Sciatic nerve (tissue), 2 donors: ENCODE measurements at places on chromosomes 1 and 21.

DNA sequence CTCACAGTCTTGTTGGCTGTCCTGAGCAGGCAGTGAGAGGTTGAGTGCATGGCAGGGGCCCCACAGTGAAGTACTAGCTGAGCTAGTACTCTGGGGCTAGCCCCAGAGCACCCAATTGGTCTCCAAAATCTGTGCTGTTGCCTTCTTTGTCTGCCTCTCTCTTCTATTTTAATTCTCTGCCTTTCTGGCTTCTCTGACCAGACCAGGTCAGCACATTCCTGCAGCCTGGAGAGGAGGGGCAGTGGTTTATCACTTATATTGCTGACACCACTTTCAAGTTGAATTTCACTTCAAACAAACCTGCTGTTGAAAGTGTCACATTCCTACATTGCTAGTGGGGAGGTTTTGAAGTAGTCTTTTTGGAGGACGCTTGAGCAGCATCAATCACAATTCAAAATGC is 628.7 kb downstream of the PTPRU start:
- no peak for DNase-seq

- DNase-seq: no peak
These were observed 5.3 kb downstream of the GPR3 start for GRCh38 chr1:27397749-27398148.

DNA sequence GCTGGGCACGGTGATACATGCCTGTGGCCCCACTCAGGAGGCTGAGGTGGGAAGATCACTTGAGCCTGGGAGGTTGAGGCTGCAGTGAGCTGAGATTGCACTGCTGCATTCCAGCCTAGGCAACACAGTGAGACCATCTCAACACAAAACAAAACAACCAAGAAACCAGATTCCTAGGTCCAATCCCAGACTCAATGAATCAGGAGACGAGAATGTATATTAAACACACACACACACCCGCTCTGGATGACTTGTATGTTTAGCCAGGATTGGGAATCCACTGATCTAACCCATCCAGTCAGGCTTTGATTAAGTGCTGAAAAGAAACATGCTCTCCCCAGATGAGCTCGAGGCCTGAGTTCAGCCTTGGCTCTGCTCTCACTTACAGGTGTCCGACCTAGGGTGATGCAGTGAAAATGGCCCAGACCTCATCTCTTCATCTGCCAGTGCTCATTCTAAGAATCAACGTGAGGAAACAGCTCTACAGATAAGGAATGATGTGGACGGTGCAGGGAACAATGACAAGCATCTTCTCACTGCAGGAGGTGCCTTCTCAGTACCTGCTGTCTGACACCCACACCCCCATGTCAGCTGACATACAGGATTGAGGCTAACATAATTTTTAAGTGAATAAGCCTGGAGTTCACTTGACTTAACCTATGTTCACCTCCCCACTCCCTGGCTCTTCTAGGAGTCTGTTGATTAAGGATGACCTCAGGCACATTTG is 15.3 kb upstream of the SRSF4 start:
- no peak for DNase-seq

GRCh38 chr1:221708987-221709386 is 32.9 kb downstream of the DUSP10 start:
- no peak for DNase-seq

- DNase-seq: no peak
These were observed 910 bp downstream of the RUNX1 start for GRCh38 chr21:35048183-35048601.

GRCh38 chr1:59367301-59368007 is 70.6 kb downstream of the FGGY start:
- DNase-seq: peak; percentile 74

DNA sequence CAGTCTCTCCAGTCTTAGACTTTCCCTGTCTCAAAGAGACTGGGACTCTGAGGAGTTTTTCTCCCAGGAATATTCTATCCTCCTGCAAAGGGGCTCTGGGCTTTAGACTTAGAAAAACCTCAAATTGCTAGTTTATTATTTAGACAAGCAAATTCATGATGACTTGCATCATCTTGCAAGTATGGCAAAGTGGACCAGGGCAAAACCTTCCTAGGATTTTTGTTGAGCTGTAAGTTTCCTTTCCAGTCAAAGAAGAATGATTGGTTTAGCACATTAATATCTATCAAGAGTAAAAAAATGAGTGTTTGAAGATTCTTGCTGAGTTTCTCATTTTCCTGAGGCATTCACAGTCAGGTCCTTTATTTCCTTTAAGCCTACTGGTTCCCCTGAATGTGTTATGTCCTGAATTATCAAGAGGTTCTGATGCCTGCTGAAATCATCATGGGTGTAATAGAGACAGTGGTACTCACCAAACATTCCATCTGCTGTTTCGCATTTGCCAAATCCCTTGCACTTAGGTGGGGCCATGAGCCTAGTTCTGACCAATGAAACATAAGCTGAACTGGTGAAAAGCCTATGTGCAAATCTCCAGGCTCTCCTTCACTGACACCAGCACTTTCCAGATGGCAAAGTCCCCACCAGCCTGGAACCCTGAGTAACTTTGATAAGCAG is 25.2 kb upstream of the SPAG17 start:
- DNase-seq: no peak

GRCh38 chr1:229119161-229119560 is 151.8 kb upstream of the RAB4A start:
- no peak for DNase-seq

DNA sequence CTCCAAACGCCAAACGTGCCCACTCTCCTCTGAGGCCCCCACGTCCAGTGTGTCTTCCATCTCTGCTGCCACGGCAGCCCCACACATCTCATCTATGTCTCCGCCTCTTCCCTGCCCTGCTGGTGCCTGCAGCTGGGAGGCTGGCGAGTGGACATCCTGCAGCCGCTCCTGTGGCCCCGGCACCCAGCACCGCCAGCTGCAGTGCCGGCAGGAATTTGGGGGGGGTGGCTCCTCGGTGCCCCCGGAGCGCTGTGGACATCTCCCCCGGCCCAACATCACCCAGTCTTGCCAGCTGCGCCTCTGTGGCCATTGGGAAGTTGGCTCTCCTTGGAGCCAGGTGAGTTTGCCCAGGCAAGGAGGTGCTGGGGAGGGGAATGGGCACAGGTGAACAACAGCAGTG is 8.6 kb downstream of the ADAMTSL4 start:
- DNase-seq: no peak

- no peak for DNase-seq
These were observed 162.7 kb downstream of the IER5 start for GRCh38 chr1:181251001-181251712.

DNA sequence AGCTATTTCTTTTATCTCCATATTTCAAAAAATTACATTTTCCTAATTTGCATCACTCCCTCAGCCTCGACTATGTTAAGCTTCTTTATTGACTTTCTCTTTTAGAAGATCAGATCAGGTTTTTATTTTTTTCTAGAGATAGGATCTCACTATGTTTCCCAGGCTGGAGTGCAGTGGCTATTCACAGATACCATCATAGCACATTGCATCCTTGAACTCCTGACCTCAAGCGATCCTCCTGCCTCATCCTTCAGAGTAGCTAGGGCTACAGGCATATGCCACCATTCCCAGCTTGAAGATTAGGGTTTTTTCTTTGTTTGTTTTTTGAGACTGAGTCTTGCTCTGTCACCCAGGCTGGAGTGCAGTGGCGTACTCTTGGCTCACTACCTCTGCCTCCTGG is 20.1 kb downstream of the UCK2 start:
- no peak for DNase-seq

- DNase-seq: no peak
These were observed 1.4 kb downstream of the WDTC1 start for GRCh38 chr1:27235827-27236226.

DNA sequence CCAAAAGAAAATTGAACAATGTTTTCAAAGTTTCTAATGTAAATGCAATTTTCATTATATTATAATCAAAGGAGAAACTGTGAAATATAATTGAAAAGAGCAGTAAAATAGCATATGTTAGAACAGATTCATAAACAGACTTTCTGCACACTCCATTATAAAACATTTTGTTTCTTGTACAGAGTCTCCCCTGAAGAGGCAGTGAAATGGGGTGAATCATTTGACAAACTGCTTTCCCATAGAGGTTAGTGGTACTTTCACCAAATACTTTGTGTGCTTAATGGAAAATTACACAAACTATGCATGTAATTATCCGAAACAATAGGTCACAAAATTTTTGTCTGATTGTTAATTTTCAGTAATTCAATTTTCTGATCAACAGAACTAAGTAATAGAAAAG is 1.9 kb downstream of the RGS18 start:
- no peak for DNase-seq

GRCh38 chr1:37575692-37576091 is 19.0 kb downstream of the DNALI1 start:
- no peak for DNase-seq

- no peak for DNase-seq
These were observed 25.3 kb upstream of the ATP5PO start for GRCh38 chr21:33940881-33941245.

DNA sequence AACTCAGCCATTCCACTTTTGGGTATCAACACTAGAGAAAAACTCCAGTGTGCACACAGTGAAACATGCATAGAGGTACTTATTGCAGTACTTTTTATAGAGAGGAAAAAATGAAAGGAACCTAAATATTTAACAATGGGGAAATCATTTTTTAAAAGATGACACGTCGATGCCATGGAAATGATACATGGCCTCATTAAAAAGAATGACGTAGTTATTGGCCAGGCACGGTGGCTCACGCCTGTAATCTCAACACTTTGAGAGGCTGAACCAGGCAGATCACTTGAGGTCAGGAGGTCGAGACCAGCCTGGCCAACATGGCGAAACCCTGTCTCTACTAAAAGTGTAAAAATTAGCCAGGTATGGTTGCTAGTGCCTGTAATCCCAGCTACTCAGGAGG is 42.5 kb downstream of the MATN1 start:
- no peak for DNase-seq

GRCh38 chr21:16372586-16372985 is 642.8 kb downstream of the USP25 start:
- no peak for DNase-seq

DNA sequence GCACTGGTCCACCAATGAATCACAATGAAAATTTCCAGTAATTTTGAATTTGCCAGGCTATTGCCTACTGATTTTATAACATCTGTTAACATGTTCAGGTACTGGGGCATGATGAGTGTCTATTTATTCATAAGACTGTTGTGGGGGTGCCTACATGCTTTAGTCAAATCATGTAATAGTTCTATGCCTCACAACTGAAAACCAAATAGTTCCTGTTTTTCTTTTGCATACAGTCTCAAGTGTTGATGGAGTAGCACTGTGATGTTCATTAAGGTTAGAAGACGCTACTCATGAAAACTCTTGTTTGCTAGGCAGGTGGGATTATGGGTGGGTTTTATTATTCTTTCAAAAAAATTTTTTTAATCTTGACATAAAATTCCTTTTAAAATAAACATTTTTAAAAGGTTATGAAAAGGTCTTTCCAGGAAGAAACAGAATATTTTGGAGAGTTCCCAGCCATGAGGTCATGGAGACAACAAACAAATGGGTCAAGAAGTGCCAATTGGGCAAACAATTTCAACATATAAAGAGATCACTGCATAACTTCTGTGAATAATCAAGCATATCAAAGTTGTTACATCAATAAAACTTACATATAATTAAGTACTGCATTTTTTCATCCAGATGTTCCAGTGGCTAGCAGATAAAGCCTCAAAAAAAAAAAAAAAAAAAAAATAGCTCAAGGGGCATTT is 40.2 kb upstream of the NHLH2 start:
- DNase-seq: no peak

GRCh38 chr1:148372731-148373130 is 110.4 kb downstream of the PPIAL4G start:
- DNase-seq: no peak

DNA sequence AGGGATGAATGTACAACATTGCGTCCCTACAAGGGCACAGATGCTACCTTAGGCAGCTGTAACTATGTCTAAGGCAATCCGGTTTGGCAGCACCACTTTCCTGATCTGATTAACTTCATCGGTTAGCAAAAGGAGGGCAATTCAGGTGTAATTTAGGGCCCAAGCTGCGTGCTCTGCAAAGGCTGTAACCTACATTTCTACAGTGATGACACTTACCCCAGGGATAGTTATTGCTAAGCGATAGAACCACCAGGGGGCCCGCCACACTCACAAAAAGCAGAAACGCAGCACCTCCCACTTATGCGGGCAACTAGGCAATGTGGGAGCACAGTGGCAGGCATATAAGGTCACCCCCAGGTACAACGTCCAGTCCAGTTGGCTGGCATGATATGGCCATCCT is 113.5 kb downstream of the GDAP2 start:
- no peak for DNase-seq

- no peak for DNase-seq
These were observed 554.1 kb upstream of the OLFM3 start for GRCh38 chr1:102550729-102551384.

DNA sequence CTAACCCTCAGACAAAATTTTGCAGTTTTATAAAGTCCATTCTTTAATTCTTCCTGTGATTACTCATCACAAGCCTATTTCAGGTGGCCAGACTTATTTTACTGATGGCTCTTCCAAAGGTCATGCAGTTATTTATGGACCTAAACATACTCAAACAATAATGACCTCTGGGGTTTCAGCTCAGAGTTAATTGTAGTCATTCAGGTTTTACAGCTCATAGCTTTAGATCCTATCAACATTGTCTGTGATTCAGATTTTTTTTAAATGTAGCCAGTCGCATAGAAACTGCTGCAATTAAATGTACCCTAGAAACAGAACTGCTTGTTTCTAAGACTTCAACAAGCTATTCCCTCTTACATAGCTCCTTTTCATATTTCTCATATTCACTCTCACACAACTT is 270.8 kb downstream of the COL11A1 start:
- DNase-seq: no peak

GRCh38 chr1:29384496-29385015 is 148.2 kb downstream of the PTPRU start:
- no peak for DNase-seq

GRCh38 chr1:51957618-51958017 is 32.9 kb downstream of the RAB3B start:
- no peak for DNase-seq

DNA sequence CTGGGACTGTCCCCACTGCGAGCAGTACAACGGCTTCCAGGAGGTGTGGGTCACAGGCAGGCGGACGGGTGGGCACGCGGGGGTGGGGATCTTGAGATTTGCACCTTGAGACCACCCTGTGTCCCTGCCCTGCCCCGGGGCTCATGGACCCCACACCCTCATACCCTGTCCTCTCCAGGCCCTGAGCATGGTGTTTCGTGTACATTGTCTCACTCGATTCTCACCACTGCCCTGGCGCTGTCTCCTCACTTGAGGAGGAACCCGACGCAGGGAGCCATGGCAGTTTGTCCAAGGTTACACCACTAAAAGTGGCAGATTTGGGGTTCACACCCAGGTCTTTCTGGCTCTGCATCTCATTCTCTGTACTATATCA is 7.2 kb downstream of the TMEM201 start:
- DNase-seq: no peak

GRCh38 chr1:151289991-151290708 is 8.1 kb downstream of the ZNF687 start:
- no peak for DNase-seq

- DNase-seq: no peak
These were observed 39.7 kb downstream of the SLC35A3 start for GRCh38 chr1:100009458-100009857.

DNA sequence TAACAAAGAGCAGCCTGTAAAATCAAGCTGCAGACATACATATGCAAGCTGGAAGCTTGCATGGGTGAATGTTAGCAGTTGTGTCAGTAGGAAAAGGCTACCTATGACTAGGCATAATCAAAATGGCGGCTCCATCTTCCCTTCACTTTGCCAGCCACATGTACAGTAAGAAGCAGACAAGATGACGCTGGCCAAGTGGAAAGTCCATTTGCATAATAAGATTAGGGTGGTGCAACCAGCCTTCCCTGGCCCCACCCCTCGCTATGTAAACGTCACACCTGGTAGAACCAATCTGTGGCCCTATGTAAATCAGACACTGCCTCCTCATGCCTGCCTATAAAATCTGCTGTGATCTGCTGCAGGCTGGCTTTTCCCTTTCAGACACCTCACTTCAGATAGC is 171.9 kb upstream of the USP25 start:
- no peak for DNase-seq
